ENCODE measurements at places on chromosomes 2 and 18.

DNA sequence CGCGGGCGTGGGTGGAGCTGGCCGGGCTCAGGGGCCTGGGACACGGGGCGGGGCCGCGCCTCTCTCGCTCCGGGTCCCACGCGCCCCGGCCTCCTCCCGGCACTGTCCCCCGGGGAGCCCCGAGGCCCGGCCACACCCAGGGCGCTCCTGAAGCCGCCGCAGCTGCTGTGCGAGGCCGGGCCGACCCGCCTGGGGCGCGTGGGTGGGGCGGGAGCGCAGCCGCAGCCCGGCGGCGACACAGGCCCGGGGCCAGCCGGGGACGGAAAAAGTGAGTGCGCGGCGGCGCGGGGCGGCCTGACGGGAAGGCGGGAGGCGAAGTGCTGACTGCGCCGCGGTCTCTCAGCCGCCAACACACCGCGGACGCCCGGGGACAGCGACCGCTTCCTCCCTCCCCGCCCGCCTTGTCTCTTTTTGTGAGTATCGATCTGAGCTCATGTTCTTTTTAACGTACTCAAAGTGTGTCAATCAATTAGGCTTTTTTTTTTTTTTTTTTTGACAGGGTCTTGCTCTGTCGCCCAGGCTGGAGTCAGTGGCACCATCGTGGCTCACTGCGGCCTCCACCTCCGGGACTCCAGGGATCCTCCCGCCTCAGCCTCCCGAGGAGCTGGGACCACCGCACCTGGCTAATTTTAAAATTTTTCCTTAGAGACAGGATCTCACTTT lies 14.5 kb downstream of the PDCD1 start:
- H3K4me1 ChIP-seq: peaks cover 25% of the 10 kb centered on the region
- peak overlapping the region; percentile 89 for H3K27ac ChIP-seq
- H3K4me3 ChIP-seq: peak overlapping the region; percentile 73
- no peaks in the 10 kb centered on the region for H3K36me3 ChIP-seq
- DNase-seq: peak; percentile 96
- H3K27me3 ChIP-seq: peaks cover 2% of the 10 kb centered on the region

GRCh38 chr2:170047331-170048065 lies 130.4 kb upstream of the MYO3B start:
- H3K4me3 ChIP-seq: no peak overlapping the region
- no peak overlapping the region for H3K27ac ChIP-seq
- no peaks in the 10 kb centered on the region for H3K27me3 ChIP-seq

DNA sequence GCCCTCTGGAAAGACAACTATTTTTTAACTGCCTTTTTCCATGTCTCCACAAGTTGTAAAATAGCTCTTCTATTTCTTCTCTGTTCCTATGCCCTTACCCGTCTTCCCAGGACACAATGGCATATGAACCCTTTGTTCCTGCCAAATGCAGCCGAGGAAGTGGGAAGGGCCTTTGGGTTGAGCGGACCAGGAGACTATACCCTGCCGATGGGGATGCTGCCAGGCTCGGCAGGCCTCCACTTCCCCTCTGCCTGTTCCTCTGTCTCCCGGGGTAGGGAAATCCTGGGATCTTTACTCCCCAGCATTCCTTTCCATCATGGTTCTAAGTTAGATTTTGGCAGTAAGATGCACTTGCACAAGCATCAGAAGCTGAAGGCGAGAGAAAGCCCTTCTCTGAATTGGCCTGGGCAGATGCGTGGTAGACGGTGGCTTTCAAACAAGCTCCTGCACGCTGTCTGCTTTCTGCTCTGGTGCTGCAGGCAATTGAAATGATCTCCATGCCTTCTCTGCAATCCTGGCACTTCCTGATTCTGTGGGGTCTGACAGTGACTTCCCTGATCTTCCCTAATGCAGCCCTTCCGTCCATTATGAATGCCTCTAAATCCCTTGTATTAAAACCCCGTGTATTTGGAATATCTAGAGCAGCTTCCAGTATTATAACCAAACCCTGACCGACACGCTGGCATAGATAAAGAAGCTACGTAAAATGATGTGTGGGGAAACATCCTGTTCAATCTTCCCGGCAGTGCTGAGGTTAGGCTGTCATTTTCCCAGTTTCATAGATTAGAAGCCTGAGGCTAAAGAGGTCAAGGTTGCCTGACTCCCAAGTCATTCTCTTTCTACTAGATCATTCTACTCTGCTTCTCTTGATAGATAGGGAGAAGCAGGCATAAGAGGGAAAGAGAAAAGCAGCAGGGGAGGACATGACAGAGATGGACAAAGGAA lies 69.8 kb downstream of the MCFD2 start:
- no peaks in the 10 kb centered on the region for H3K4me1 ChIP-seq
- H3K27me3 ChIP-seq: peaks cover 15% of the 10 kb centered on the region
- DNase-seq: no peak

- H3K4me1 ChIP-seq: peaks cover 8% of the 10 kb centered on the region
- peaks cover 53% of the 10 kb centered on the region for H3K36me3 ChIP-seq
- no peaks in the 10 kb centered on the region for H3K27me3 ChIP-seq
- H3K27ac ChIP-seq: peak overlapping the region; percentile 6
- H3K4me3 ChIP-seq: no peak overlapping the region
These were observed 87.7 kb downstream of the DGKD start for GRCh38 chr2:233442028-233442310.

DNA sequence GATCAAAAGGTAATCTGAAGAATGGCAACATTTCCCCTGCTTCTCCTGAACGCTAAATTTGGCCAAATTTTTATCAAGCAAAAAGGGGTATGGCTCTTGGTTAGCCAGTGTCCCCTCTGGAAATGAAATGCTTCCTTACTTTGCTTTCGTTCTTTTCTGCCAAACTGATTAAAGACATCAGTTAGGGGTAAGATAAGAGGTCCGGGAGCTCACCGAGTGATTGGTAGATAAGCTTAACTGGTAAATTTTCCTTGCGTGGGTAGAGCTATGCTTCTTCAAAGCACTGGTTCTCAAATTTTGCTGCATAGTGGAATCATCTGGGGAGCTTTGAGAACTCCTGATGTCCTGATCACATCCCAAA lies 62.7 kb upstream of the MAPRE2 start:
- peak overlapping the region; percentile 68 for H3K27ac ChIP-seq
- DNase-seq: no peak
- no peaks in the 10 kb centered on the region for H3K36me3 ChIP-seq

DNA sequence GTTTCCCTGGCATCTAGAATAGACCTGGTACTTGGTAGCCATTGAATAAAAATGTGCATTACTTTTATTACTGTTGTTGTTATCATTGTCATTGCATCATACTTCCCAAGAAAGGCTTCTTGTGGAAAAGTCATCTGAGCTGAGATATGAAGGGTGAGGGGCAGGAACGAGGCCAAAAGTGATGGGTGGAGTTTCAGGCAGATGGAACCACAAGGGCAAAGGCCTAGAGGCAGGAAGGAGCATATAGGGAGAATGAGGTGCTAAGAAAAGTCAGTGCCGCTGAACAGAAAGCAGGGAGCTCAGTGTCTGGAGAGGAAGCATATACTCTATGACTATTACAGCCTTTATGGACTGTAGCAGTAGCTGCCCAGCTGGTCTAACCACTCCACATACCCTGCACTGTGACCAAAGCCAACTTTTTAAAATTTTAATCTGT lies 219.3 kb downstream of the SPP2 start:
- H3K36me3 ChIP-seq: peaks cover 11% of the 10 kb centered on the region
- DNase-seq: no peak
- H3K27ac ChIP-seq: peak overlapping the region; percentile 24
- no peak overlapping the region for H3K4me3 ChIP-seq
- peaks cover 72% of the 10 kb centered on the region for H3K4me1 ChIP-seq

Measured in T-helper 2 cell treated with Interferon-gamma antibody and Interleukin-4, amounts not matched to agents 5 μg/mL and 100 μg/mL, for 36 hours (primary cell).